ENCODE measurements at places on chromosomes 3 and 15.
A peak's percentile ranks its signal among the peaks of the same experiment; 100 is the strongest.

DNA sequence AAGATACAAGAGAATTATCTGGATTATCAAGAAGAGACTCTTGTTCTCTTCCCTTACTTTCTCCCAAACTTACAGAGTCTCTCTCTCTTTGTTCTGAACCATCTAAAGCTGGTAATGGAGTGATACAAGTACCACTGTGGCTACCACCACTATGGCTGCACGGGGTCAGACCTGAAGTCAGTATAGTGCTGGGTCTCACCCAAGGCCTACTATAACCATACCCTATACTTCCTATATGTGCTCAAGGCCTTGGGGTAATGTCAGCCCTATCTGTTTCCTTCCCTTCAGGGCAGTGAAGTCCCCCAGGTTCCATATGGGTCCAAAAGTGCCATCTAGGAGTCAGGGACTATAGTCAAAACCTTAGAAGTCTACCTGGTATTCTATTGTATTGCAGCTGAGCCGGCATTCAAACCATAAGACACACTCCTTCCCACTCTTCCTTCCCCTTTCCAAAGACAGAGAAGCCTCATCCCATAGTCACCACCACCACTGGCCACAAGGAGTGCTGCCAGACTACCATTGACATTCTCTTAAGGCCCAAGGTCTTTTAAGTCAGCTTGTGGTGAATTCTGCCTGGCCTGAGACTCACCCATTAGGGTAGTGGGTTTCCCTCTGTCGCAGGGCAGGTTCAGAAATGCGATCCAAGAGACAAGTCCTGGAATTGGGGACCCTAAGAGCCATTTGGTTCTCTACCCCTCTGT is 615.0 kb upstream of the NECTIN3 start:
- DNase-seq, result no peak

- no peak for DNase-seq
Observed at GRCh38 chr3:27573780-27574437, 89.7 kb upstream of the SLC4A7 start.

DNA sequence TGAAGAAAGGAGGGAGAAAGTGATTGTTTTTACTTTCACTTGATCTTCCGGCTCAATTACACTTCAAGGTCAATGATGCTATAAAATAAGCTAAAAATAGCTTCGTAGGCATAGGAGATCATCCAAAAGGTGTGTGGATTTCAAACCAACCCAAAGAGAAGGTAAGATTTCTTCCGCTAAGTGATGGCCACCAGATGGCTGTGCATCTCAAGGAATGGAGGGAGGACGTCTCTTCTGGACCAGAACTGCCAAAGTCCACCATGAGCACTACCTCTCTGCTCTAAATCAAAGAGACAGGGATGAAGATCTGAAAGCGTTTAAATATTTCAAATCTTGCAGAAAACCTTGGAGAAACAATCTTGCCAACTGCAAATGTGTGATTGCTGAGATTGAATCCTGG is 199.1 kb upstream of the ZPLD1 start:
- DNase-seq, result peak; percentile 29

DNA sequence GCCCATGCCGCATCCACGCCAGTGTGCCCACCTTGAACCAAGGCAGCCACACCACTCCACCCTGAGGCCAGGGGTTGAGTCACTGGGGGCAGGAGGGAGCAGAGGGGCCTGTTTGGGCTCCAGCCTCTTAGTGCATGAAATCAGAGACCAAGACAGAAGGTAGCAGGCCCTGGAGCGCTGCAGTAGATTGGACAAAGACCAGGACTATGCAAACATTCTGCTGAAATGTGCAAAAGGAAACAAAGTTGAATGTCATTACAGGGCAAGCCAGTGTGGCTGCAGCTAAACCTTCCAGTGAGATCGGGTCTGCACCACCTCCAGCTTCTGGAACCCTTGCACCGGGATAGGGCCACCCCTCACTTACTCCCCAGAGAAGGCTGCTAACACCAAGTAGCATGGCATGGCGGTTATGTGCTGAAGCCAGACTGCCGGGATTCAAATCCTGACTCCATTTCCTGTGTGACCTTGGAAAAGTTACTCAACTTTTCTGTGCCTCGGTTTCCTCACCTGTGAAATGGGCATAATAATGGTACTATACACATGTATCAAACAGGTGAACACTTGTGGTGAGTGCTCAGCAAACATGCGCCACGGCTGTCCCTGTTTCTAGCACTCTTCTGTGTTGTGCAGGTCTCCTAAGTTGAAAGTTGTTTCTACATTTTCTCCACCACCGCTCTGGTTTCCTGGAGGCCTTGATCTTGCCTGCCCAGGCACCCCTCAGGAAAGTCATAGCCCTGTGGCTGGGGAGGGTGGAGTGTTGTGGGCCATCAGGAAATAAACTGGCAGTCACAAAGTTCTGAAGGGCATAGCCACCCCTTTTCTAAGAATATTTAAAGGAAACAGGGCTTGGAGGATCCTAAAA is 25.0 kb upstream of the GP9 start:
- DNase-seq, result no peak

DNA sequence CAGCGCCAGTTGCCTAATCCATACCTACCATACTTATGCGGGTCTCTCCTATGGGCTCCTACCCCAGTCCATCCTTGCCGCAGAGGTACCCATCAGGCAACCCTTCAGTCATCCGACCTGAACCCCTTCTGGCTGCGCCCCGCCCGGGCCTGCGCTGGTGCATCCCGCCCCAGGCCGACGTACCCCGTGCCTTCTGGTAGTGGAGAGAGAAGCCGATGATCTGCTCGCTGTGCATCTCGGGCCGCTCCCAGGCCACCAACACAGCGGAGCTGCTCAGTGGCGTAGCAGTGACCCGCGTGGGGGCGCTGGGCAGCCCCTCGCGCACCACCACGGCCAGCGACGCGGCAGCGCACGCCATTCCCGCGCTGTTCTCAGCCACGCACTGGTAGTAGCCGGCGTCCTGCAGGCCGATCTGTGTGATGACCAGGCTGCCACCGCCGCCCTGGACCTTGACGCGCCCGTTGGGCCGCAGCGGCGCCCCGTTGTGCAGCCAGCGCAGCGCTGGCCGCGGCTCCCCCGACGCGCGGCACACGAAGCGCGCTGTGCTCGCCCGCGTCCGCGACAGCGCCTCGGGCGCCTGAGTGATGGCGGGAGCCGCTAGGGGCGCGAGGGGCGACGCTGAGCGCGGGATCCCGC is 17.9 kb upstream of the IGDCC3 start:
- DNase-seq, result no peak
